ENCODE measurements at places on chromosomes 5 and 9. TPM values are rescaled to one million over a fixed set of nuclear protein-coding genes. Genes with fewer than 3 reads are reported as not detected.

The SNAPC4 gene
- polyA plus RNA-seq, result 11.8 TPM

The MEIKIN gene
- polyA plus RNA-seq, result not detected

The CNOT8 gene
- 68.4 TPM for polyA plus RNA-seq

DNA sequence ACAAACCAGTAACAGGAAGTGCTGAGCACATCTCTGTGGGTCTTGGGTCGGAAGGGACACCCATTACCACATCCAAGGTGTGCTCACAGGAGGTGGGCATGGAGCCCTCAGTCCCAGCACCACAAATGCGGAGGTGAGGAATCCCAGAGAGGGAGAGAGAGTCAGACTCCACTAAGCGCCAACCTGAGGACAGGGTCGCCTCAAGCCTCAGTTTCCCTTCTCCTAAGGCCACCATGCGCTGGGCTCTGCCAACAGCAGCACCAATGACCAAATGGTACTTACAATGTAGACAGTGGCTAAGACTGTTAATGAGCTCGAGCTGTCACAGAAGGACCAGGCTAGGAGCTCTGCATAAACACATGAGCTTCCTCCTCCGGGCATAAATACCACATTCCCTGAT, 43.1 kb downstream of the BICD2 start:
- no peak for DNase-seq

The HBEGF gene
- 11.3 TPM for polyA plus RNA-seq

GRCh38 chr5:95080441-95080840, 204.5 kb downstream of the MCTP1 start:
- no peak for DNase-seq

GRCh38 chr9:20087481-20087880, 298.6 kb upstream of the SLC24A2 start:
- no peak for DNase-seq

GRCh38 chr9:132037458-132037857, 42.2 kb downstream of the MED27 start:
- no peak for DNase-seq

GRCh38 chr5:177459819-177460628, 13.4 kb downstream of the DBN1 start:
- no peak for DNase-seq
